ENCODE measurements at places on chromosomes 4 and X.
A peak's percentile ranks its signal among the peaks of the same experiment; 100 is the strongest.

DNA sequence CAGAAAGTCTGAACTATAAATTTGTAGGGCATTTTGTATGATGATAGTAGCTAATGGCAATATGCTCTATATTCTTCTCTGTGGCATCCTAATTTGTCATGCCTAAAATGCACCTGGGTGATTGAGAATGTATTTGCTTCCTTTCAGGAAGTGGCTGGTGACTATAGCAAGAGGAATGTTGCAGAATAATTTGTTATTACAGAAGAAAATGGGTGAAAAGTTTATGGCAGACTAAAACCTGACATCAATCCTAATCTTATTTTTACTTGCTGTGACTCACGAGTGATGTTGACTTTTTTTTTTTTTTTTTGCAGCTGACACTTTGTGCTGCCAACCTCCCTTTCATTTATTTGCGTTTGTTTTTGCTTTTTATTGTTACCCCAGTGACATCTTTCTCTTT, 141.1 kb downstream of the MSL3 start:
- no peak for DNase-seq

- no peak for DNase-seq
Measured at GRCh38 chrX:131827935-131828334, 195.2 kb upstream of the STK26 start.

GRCh38 chrX:150450519-150451177, 87.5 kb downstream of the MAMLD1 start:
- no peak for DNase-seq

DNA sequence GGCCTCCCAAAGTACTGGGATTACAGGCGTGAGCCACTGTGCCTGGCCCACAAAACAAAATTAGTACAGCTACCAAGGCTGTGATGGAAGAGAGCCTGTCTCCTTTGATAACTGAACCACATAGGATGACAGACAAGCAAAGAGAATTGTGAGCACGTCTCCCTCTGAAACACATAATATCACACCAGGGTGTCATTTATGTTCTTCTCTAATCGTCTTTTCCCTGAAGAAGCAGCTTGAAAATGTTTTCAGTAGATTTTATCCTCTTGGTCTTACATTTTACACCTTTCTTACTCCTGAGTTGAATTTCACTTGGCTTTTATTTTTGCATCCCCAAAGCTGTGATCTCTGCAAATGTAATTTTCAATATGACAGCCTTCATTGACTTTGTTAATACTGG, 67.8 kb downstream of the TENM3 start:
- DNase-seq, result no peak

DNA sequence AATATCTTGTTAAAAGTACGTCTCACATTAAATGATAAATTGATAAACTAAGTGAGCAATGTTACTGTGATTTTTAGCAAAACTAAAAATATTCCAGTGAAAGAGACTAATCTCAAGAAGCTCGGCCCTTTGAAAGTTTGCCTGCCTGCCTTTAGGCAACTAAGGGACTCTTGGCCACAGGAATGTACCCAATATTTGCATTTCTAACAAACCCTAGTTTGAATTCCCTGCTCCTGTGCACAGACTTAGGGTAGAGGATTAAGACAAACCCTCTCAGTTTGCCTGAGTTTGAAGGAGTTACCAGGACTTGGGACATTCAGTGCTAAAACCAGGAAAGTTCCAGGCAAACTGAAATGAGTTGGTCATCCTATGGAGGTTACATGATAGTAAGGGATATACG, 157.1 kb downstream of the SCFD2 start:
- no peak for DNase-seq

DNA sequence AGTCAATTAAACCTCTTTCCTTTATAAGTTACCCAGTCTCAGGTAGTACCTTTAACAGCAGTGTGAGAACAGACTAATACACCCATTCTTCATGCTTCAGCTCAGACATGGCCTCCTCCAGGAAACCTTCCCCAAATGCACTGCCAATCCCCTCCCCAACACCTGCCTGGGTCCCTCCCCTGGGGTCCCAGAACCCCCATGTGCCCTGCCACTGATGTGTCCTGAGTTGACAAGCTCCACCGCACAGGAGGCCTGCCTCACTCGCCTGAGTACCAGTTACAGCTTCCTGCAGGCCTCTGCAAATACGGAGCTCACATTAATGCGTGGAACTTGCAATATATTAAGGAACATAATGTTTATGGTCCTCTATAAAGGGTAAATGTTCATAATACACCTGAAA, 34.9 kb upstream of the CRMP1 start:
- no peak for DNase-seq

DNA sequence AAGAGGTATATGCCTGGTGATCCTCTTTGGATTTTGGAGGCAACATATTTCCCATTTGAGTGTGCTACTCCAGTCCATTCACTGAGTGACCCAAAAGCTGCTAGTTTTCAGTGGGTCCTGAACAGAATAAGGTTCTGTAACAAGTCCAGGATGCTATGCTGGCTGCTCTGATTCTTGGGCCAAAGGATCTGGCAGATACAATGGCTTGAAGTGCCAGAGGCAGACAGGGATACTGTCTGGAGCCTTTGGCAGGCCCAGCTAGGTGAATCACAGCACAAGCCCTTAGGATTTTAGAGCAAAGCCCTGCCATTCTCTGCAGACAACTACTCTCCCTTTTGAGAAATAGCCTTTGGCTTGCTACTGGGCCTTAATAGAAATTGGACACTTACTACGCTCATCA, 40.6 kb downstream of the DCHS2 start:
- DNase-seq, result no peak

- no peak for DNase-seq
Measured at GRCh38 chr4:80206111-80206510, 8.8 kb downstream of the PRDM8 start.

GRCh38 chr4:79528241-79528706, 120.2 kb upstream of the GK2 start:
- no peak for DNase-seq

DNA sequence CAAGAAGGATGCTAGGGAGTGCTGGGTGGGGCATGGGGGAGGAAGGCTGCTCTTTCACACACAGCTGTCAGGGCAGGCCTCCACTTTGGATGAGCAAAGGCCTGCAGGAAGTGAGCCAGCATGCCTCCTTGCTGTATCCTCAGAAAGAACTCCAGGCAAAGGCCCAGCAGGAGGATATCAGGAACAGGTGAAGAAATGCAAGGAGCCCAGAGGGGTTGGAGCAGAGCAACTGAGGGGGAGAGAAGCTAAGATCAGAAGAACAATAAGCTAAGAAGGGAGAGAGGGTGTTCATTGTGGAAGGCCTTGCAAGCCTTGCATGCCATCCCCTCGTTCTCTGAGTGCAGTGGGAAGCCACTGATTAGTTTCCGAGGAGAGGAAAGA, 115.1 kb downstream of the CAMK2D start:
- no peak for DNase-seq

- peak; percentile 1 for DNase-seq
Measured at GRCh38 chrX:104310090-104310489, 55.4 kb upstream of the ESX1 start.

GRCh38 chrX:13520936-13521335, 48.5 kb upstream of the EGFL6 start:
- no peak for DNase-seq

GRCh38 chr4:59525885-59526284, 1674.2 kb upstream of the ADGRL3 start:
- DNase-seq, result no peak

DNA sequence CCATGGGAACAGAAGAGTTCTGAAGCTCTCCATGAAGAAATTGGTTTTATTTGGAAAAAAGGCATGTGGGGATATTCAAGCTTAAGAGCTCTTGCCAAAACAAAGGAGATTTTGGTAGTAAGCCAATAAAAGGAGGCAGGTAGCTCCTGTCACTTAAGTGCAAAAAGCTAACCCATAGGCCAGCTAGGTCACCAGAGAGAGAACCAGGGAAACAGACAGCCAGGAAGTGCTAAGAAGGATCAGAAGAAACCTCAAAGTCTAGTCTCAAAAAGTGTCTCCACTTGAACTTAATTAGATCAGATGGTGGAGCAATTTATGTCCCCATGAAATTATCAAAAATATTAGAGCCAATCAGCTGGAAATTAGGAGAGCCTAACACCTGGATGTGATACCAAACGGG, 49.2 kb downstream of the CD40LG start:
- no peak for DNase-seq

DNA sequence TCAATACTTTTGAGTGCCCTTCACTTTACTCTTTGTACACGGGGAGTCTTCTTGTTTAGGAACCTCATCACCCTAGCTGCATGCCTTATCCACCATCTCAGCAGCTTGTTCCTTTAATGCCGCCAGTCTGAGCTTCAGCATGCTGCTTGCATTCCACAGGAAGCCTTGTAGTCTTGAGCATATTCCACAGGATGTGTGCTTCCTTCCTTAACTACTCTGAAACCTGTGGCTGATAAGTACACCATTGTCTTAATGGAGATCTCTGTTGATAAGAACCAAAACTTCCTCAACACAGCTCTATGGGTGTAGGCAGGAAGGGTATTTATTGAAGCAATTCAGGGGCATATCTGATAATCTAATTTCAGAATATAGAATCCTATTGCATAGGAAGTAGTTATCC, 24.4 kb upstream of the CCNI start:
- DNase-seq, result no peak

- no peak for DNase-seq
Measured at GRCh38 chr4:40121515-40121914, 64.9 kb downstream of the N4BP2 start.

- no peak for DNase-seq
Measured at GRCh38 chrX:95662200-95662599, 1022.4 kb upstream of the DIAPH2 start.

GRCh38 chr4:110589297-110589696, 33.6 kb downstream of the PITX2 start:
- DNase-seq, result no peak

Measured in HuH-7.5 (cell line).